ENCODE measurements at places on chromosomes 16 and 17. TPM values are rescaled to one million over a fixed set of nuclear protein-coding genes. Genes with fewer than 3 reads are reported as not detected.

- peaks cover 8% of the 10 kb centered on the region for H3K4me1 ChIP-seq
- peak within 1 kb of the TSS; percentile 69 for H3K4me3 ChIP-seq
- H3K36me3 ChIP-seq: no peaks in the 10 kb centered on the region
- no peak within 1 kb of the TSS for H3K27ac ChIP-seq
Measured at GRCh38 chr16:67430977-67431774, at the start of gene HSD11B2. Gene HSD11B2 (plus strand): TSS chr16:67431121. CDS start chr16:67431249, 128 bp downstream.

GRCh38 chr17:13004336-13004735 lies 13.5 kb downstream of the ELAC2 start:
- H3K4me3 ChIP-seq: no peak overlapping the region
- H3K4me1 ChIP-seq: no peaks in the 10 kb centered on the region
- peaks cover 32% of the 10 kb centered on the region for H3K36me3 ChIP-seq
- no peaks in the 10 kb centered on the region for H3K27me3 ChIP-seq
- no peak for DNase-seq

TNS4 gene
- total RNA-seq: 3.7 TPM

GRCh38 chr16:3311496-3311895 lies 6.2 kb downstream of the ZNF75A start:
- no peak overlapping the region for H3K27ac ChIP-seq
- H3K4me1 ChIP-seq: peaks cover 4% of the 10 kb centered on the region
- no peaks in the 10 kb centered on the region for H3K27me3 ChIP-seq
- no peak for DNase-seq
- H3K4me3 ChIP-seq: no peak overlapping the region
- peaks cover 97% of the 10 kb centered on the region for H3K36me3 ChIP-seq

GRCh38 chr16:62100651-62101050 lies 64.4 kb upstream of the CDH8 start:
- DNase-seq: no peak
- H3K4me3 ChIP-seq: no peak overlapping the region
- H3K27ac ChIP-seq: no peak overlapping the region
- no peaks in the 10 kb centered on the region for H3K4me1 ChIP-seq

GRCh38 chr17:65627891-65628643 lies 66.6 kb upstream of the AXIN2 start:
- no peak overlapping the region for H3K4me3 ChIP-seq
- no peak for DNase-seq
- H3K36me3 ChIP-seq: no peaks in the 10 kb centered on the region
- H3K4me1 ChIP-seq: no peaks in the 10 kb centered on the region
- no peaks in the 10 kb centered on the region for H3K27me3 ChIP-seq
- no peak overlapping the region for H3K27ac ChIP-seq

DNA sequence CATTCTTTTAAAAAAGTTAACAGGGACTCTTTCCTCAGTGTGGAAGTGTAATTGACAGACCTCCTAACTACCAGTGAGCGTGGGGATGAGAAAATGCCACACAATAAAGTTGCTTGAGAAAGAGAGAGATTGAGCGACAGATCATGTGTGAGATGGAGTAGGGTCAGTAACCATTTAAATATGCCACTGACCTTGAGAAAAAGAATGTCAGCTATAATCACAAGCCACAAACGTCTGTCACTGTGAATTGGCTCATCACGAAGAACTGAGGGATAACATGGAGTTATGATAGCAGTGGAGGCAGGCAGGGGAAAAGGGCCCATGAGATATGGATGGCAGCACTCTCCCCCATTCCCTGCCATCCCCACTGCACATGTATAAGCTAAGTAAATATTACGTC lies 253.9 kb downstream of the SLC39A11 start:
- H3K27ac ChIP-seq: no peak overlapping the region
- H3K4me1 ChIP-seq: no peaks in the 10 kb centered on the region
- H3K36me3 ChIP-seq: peaks cover 13% of the 10 kb centered on the region
- no peak for DNase-seq
- H3K4me3 ChIP-seq: no peak overlapping the region
- no peaks in the 10 kb centered on the region for H3K27me3 ChIP-seq

DNA sequence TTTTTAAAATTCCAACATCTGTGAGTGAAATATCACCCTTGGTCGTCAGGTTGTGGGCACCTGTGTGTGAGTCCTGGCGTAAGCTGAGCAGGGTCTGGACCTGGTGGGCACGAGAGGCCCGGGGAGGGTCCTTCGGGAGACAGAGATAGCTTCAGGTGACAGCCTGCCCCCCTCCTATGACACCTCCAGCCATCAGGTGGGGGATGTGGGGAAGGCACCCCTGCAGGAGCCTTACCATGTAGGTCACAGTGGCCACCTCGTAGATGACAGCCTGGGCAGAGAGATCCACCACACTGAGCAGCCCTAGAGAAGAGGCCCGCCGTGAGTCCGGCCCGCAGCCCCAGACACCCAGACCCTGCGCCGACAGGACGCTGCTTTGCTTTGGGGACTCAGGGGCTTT lies 11.2 kb downstream of the SLC47A2 start:
- H3K4me3 ChIP-seq: no peak overlapping the region
- no peaks in the 10 kb centered on the region for H3K4me1 ChIP-seq
